ENCODE measurements at places on chromosomes 16 and 17.

DNA sequence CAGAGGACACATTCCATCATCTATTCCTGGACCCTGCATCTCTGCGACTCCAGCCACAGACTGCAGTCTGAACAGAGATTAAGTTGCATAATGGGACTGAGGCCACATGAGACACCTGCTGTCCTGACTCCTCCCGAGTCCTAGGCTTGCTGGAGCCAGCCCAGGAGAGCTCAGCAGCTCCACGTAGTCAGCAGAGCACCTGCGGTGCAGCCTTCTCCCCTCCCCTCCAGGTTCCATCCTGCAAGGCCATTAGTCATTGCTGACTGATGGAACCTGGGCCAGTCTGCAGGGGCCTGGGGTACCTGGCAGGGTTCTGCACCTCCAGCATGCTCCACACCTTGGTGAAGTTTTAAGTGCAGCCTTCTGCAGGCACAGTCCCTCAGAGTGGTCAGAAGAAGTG lies 76.7 kb downstream of the PLD6 start:
- DNase-seq: no peak

GRCh38 chr17:17150448-17150800 lies 55.7 kb downstream of the PLD6 start:
- DNase-seq: no peak

DNA sequence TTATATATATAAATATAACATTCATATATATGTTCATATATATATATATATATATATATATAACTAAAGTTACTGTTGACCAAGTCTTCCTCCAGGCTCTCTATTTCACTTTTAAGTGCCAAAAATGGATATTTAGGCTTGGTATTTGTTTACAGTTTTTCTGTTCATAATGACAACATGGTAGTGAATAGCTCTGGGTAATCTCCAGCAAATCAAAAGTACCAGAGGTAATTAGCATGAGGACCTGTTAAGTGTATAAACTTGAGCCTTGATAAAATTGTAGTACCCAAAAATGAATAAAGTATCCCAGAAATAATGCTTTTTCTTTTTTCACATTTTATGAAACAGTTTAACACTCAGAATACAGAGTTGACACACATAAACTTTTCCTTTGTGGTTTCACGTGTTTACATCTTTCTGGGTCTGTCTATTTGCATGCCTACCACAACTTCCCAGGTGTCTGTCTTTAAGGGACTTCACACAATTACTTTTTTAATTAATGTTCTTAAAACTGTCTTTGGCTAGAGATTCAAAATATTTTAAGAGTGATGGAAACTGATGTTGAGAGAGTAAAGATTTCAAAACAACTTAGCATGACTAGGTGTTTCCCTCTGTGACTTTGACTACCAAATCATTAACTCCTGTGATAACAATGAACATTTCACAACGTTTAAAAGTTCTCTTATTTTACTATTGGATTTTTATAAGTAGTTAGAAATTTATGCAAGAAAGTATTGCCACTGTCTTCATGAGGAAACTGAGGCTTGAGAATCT lies 47.9 kb downstream of the RABEP1 start:
- DNase-seq: no peak

DNA sequence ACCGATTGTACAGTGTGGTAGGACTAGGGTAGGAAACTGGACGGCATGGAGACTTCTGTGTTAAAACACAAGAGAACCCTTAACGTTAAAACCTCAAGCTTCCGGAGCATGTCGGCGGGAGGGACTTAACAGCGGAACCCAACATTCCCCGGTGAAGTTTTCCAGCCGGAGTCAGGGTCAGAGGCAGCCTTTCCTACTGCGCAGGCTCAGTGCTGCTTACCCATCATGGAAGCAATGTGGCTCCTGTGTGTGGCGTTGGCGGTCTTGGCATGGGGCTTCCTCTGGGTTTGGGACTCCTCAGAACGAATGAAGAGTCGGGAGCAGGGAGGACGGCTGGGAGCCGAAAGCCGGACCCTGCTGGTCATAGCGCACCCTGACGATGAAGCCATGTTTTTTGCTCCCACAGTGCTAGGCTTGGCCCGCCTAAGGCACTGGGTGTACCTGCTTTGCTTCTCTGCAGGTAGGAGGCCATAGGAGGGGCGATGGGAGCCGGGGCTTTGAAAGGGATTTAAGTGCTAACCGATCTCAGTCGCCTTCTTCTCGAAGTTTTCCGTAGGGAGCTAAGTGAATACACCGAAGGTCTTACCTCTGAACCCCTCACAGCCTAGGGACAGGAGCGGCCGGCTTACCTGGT lies at the start of gene PIGL:
TSS of gene PIGL (plus strand) at position 209 of the 634 bp plus-strand sequence. CDS start at position 226, 17 bp downstream.
- DNase-seq: peak; percentile 95

DNA sequence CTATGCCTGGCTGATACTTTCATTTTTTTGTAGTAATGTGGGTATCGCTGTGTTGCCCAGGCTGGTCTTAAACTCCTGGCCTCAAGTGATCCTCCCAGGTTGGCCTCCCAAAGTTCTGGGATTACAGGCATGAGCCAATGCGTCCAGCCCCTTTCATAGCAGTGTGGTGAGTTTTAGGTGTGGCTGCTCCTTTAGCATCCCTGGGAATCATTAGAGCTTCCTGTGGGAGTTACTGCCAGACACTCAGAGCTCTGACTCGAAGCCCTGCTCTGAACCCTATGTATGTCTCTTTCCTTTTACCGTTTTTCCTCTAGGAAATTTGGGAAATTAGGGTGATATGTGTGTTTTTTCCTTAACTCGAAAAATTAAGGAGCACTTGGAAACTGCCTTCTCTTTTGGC lies 44.5 kb downstream of the NDE1 start:
- no peak for DNase-seq

DNA sequence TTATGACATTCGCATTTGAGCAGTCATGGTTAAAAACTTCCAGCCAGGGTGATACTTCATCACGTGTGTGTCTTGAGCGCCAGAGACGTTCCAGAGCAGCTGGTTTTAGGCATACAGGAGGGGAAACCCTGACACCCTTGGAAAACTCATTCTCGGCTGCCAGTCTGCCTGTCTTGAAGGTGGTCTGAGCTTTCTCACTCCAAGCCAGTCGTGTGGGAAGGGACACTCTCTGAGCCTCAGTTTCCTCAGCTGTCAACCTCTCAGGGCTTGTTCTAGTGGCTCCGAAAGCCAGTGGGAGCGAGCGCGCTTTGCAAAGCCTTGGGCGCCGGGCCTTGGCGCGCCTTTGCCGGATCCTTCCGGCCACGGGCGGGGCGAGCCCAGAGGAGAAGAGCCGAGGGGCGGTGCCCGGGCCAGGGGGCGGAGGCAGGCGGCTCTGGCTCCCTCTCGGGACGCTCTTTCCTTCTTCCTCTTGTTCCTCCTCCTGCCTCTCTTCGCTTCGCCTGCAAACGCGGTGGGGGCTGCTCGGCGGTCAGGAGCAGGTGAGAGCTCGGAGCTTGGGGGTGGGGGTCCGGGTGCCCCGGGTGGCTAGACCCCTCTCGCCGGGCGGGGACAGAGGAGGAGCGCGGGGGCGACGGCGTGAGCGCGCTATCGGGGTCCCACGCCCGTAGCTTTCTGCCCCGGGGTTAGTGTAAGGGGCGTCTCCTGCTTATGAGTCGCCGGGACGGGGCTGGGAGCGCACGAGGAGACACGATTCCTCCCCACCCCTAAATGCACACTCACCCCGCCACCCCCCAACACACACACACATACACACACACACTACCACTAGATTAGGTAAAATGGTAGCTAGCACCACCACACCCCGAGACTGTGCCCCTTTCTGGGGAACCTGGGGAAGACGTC lies at the start of gene LDAF1:
TSS of gene LDAF1 (plus strand) at position 467 of the 903 bp plus-strand sequence. CDS start 2,509 bp downstream, outside the sequence.
- peak; percentile 91 for DNase-seq

GRCh38 chr17:32342603-32343325 lies 791 bp upstream of the C17orf75 start:
- peak; percentile 57 for DNase-seq

DNA sequence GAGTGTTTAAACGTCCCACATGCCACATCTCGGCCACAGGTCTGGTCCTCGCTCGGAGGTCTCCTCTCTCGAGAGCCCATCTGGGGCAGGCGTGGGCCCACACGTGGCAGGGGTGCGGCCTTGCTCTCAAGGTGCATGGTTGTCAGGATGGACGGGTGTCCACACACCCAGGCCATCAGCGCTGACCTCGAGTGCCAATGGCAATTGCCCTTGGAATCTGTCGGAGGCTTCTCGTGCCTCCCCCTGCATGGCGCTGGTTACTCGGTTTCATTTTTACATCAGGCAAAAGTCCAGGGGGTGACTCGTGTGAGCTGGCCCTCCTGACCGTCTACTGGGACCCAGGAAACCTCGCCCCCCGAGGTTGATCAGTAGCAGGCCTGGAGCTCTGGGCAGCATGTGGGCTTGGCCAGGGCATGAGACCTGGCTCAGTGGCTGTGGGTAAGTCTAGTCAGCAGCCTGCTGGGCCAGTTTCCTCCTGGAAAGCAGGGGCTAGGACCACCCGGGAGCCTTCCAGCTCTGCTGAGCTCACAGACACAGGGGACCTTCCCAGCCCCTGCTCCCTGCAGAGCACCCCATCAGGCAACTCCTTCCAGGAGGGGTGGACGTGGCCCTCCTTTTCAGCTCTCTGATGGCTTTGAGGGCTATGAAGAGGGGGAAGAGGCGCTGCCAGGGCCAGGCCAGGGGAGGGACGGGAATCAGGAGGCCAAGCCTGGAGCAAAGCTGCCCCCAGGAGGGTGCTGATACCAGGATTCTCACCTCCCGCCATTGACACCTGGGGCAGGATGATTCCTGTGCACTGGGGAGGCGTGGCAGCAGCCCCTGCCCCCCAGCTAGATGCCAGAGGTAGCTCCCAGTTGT lies 3.7 kb upstream of the ZNF469 start:
- DNase-seq: no peak

DNA sequence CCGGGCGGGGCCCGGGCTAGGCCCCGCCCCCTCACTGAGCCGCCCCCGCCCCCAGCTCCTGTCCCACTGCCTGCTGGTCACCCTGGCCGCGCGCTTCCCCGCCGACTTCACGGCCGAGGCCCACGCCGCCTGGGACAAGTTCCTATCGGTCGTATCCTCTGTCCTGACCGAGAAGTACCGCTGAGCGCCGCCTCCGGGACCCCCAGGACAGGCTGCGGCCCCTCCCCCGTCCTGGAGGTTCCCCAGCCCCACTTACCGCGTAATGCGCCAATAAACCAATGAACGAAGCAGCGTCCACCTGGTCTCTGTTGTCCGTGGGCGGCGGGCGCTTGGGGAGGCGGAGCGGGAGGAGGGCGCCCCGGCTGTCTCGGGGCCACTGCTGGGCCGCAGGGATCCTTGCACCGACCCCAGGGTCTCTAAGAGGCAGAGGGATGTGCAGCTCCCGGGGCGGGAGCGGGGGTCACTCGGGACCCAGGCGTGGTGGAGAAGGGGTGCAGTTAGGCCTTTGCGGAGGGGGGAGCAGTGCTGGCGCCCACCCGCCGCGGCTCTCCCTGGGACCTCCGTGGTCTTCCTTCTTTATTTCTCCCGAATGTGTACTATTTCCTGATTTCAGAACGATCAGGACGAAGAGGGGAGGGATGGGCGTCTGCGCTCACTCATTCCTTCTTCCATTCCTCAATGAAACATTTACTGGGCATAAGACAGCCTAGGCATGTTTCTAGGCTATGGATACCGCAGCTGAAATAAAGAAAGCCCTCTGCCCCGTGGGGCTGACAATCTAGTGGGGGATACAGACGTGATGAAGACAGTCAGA lies 2.0 kb downstream of the HBZ start:
- peak; percentile 65 for DNase-seq

GRCh38 chr17:8475781-8476180 lies 40.1 kb downstream of the NDEL1 start:
- peak; percentile 33 for DNase-seq

DNA sequence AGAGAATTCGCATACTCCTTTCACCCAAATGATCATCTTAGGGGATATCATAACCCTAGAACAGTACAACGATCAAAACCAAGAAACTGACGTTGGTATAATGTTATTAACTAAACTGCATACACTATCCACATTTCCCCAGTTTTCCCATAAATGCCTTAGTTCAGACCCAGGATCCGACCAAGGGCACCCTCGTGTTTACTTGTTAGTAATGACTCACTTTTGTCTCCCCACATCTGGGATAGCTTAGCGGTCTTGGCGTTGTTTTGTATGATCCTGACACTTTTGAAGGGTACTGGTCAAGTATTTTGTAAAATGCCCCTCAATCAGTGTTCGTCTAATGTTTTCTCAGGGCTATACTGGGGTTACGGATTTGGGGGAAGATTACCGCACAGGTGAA lies 8.0 kb downstream of the HS3ST3A1 start:
- DNase-seq: no peak

GRCh38 chr16:67184453-67184994 lies 761 bp upstream of the MATCAP1 start:
- DNase-seq: no peak

DNA sequence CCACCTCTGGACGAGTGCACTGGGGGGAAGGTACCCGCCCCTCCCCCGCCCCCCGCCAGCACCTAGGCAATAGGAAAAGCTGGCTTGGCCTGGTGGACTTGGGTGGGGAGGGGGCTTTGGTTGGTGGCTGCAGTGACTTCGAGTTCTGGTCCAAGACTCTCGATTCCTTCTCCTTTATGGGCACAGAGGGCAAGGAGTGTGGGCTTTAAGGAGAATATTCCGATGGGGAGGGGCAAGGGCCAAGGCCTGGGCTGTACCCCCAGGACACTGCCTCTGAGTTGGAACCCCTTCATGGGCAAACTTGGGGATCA lies 409 bp downstream of the ACSF2 start:
- DNase-seq: no peak

- no peak for DNase-seq
Observed at GRCh38 chr16:35404273-35404672, 1944.9 kb downstream of the TP53TG3F start.

GRCh38 chr17:76565728-76566612 lies 19.7 kb downstream of the ST6GALNAC2 start:
- DNase-seq: no peak

GRCh38 chr16:30377812-30378235 lies 3.2 kb downstream of the MYL11 start:
- DNase-seq: no peak

- DNase-seq: no peak
Observed at GRCh38 chr16:17777408-17777863, 306.7 kb upstream of the XYLT1 start.

GRCh38 chr16:19707569-19708295 lies 10.3 kb downstream of the KNOP1 start:
- no peak for DNase-seq

GRCh38 chr16:87538594-87538993 lies 45.8 kb upstream of the ZCCHC14 start:
- no peak for DNase-seq

DNA sequence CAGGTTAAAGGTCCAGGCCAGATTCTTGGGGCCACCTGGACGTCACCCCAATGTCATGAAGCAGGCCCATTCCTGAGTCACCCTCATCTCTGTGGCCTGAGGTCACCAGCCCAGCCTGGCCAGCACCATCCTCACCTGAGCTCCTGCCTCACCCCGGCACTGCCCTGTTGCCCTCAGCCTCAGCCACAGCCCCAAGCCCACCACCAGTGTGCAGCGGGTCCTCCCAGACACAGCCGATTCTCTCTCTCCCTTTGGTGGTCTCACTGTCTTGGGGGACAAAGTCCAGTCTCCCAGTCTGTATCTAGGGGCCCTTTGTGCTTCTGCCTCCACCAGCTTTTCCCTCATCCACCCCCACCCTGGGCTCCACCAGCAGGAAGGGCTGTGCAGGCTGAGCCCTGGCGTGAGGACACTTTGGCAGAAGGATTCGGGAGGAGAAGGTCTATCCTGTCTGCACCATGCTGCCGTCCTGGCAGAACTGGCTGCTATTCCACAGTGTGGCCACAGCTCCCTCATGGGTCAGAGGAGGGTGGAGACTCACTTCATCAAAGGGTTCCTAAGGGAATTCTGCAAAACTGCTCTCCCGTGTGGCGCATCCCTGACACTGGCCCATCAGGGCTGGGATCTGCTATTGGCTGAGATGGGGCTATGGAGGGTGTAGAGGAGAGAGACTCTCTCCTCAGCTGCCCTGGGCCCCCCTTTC lies 64.3 kb downstream of the PRMT7 start:
- no peak for DNase-seq

All from activated CD8-positive, alpha-beta memory T cell treated with anti-CD3 and anti-CD28 coated beads for 24 hours (primary cell).